ENCODE measurements at places on chromosomes 12 and 14. TPM values are rescaled to one million over a fixed set of nuclear protein-coding genes. Genes with fewer than 3 reads are reported as not detected.

Gene PTGES3
- total RNA-seq = 63.5 TPM

- no peak for DNase-seq
Observed at GRCh38 chr12:91065396-91065795, 7.6 kb upstream of the KERA start.

GRCh38 chr14:52060080-52060479 is 8.8 kb downstream of the NID2 start:
- DNase-seq = no peak

GRCh38 chr14:73250317-73250713 is 13.0 kb downstream of the PAPLN start:
- DNase-seq = no peak

Measured in mammary epithelial cell (primary cell).